Natural killer cell (primary cell): ENCODE measurements at places on chromosomes 5 and 9.

GRCh38 chr9:103242025-103242424 lies 246.9 kb downstream of the CYLC2 start:
- H3K36me3 ChIP-seq, result no peaks in the 10 kb centered on the region
- no peaks in the 10 kb centered on the region for H3K27me3 ChIP-seq
- no peak for DNase-seq
- H3K27ac ChIP-seq, result no peak overlapping the region
- H3K4me3 ChIP-seq, result no peak overlapping the region

- peak; percentile 94 for DNase-seq
- no peaks in the 10 kb centered on the region for H3K27me3 ChIP-seq
- no peaks in the 10 kb centered on the region for H3K36me3 ChIP-seq
- peak overlapping the region; percentile 96 for H3K27ac ChIP-seq
- peak overlapping the region; percentile 15 for H3K4me3 ChIP-seq
These were observed 2.4 kb upstream of the IL7R start for GRCh38 chr5:35854248-35854647.

DNA sequence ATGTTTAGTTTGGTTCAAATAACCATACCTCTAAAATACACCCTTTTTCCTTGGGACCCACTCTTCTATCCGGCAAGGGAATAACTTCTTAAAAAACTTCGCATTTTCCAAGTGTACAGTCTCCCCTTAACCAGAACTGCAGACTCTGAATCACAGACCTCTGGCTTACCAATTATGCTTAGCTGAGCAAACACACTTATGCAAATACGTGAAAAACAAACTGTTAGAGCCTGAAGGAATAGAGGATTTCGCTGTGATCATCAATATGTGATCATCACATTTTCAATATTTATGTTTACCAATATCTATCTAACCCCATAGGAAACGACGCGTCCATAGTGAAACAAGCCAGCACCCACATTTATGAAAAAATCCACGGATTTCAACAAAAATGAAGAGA lies 1.3 kb downstream of the LPAR1 start:
- H3K27me3 ChIP-seq, result peaks cover 9% of the 10 kb centered on the region
- no peak for DNase-seq
- H3K4me1 ChIP-seq, result peaks cover 21% of the 10 kb centered on the region

GRCh38 chr9:73199886-73200285 lies 48.2 kb downstream of the ANXA1 start:
- no peaks in the 10 kb centered on the region for H3K27me3 ChIP-seq
- no peak overlapping the region for H3K27ac ChIP-seq
- H3K4me1 ChIP-seq, result no peaks in the 10 kb centered on the region
- H3K36me3 ChIP-seq, result no peaks in the 10 kb centered on the region

- H3K36me3 ChIP-seq, result no peaks in the 10 kb centered on the region
- no peak overlapping the region for H3K27ac ChIP-seq
- H3K4me3 ChIP-seq, result no peak overlapping the region
- H3K27me3 ChIP-seq, result no peaks in the 10 kb centered on the region
- no peak for DNase-seq
These were observed 20.8 kb downstream of the MARCHF6 start for GRCh38 chr5:10374046-10375022.

GRCh38 chr9:122204055-122204454 lies 24.7 kb downstream of the LHX6 start:
- H3K36me3 ChIP-seq, result no peaks in the 10 kb centered on the region
- no peaks in the 10 kb centered on the region for H3K4me1 ChIP-seq
- no peak for DNase-seq
- no peak overlapping the region for H3K27ac ChIP-seq
- H3K27me3 ChIP-seq, result no peaks in the 10 kb centered on the region
- no peak overlapping the region for H3K4me3 ChIP-seq

DNA sequence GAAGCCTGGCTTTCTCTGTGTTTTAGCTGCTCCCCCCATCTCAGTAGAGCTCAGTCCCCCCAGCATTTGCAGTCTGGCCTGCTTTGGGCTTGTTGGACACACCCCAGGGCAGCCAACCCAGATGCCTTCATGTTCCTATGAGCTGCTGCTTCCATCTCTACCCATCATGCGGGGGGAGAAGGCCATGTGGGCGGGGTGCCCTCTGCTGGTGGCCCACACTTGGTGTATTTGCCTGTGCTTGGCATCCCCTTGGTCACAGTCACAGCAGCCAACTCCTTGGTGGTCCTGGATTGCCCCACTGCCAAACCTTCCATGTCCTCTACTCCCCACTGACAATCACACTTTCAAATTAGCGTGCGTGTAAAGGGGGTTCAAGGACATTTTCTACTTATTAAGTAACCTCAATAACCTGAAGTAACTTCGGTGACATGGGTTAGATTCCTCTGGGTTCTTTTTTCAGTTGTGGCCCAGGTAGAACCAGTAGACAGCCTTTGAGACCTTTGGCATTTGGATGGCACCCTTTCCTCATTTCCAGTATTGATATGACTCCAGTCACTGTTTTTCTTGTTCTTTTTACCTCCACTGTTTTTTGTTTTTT lies 42.8 kb downstream of the SNX30 start:
- no peak overlapping the region for H3K4me3 ChIP-seq
- peak; percentile 87 for DNase-seq
- H3K27me3 ChIP-seq, result no peaks in the 10 kb centered on the region

- no peaks in the 10 kb centered on the region for H3K36me3 ChIP-seq
- DNase-seq, result no peak
- no peak overlapping the region for H3K4me3 ChIP-seq
- no peaks in the 10 kb centered on the region for H3K27me3 ChIP-seq
These were observed 180.2 kb upstream of the EGFLAM start for GRCh38 chr5:38078161-38078560.

DNA sequence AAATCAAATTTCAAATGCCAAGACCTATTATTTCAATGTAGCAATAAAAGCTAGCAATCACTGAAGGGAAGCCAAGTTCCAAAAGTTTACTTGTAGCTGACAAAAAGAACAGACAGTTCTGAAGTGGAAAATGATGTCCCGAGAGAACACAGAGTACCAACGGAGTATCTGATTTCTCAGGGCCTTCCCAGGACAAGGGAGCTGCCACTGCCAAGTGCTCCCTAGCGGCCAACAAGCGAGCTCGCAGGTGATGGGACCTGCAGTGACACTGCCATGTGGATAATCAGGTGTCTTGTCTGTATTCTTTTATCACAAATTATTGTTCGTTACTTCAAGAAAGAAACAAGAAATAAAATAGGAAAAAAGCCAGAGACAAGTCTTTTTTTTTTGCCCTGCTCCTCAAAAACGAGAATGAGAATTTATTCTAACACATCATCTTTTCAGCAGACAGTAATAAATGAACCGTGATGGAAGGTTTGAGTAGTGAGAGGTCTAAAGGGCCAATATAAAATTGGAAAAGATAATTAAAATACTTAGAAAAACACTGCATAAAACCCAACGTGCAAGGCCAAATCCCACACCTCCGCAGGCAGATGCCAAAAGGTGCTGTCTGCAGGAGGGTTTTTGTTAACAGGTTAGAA lies 159.4 kb downstream of the MYO10 start:
- H3K36me3 ChIP-seq, result no peaks in the 10 kb centered on the region
- H3K27me3 ChIP-seq, result no peaks in the 10 kb centered on the region
- H3K4me3 ChIP-seq, result no peak overlapping the region
- H3K27ac ChIP-seq, result no peak overlapping the region

DNA sequence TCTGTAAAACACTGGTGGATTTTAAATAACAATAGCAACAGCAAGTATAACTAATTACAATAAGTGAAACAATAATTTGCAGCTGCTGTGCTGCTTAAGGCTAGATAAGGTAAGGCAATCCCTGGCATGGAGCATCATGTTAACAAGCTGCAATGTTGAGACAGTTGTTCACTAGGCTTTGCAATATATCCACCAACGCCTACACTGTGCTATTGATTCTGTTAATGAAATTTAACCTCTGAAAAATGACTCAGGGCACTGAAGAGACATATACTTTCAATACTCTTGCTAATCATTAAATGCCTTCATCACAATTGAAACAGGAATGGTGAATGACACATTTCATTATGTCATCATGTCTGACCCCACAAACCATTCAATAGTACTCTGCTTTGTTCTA lies 255.0 kb downstream of the EFNA5 start:
- no peaks in the 10 kb centered on the region for H3K36me3 ChIP-seq
- no peak overlapping the region for H3K27ac ChIP-seq
- no peak for DNase-seq
- no peaks in the 10 kb centered on the region for H3K27me3 ChIP-seq

GRCh38 chr5:146633323-146633764 lies 117.4 kb upstream of the GPR151 start:
- no peaks in the 10 kb centered on the region for H3K4me1 ChIP-seq
- no peak overlapping the region for H3K4me3 ChIP-seq
- H3K36me3 ChIP-seq, result peaks cover 9% of the 10 kb centered on the region
- DNase-seq, result no peak

DNA sequence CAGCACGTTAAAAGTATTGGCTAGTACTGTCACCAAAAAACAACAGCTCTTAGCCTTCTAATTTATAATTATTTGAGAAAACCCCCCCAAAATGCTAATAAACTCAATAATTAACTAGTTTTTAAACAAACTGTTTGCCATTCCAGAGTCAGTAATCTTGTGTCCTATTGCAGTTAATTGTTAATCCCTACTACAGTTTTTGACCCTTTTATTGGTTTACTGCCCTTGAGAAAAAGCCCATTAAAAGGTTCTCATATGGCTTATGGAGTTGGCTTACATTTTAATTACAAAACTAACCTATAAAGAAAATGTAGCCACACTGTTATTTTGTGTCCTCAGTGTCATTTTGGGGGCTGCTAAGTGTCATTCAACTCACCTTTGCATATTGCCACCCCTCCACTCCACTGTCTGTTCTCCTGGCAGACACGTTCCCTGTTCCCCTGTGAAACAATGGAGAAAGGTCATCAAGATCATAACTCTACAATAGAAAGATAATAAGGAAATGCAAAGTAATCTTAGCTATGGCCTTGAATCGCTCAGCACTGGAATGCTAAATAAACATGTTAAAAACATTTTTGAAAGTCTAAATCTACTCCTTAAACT lies 51.6 kb upstream of the TXNDC8 start:
- no peaks in the 10 kb centered on the region for H3K4me1 ChIP-seq
- H3K27me3 ChIP-seq, result peaks cover 2% of the 10 kb centered on the region
- H3K4me3 ChIP-seq, result no peak overlapping the region
- H3K27ac ChIP-seq, result no peak overlapping the region

GRCh38 chr9:99416007-99416406 lies 193.9 kb downstream of the SEC61B start:
- no peak overlapping the region for H3K4me3 ChIP-seq
- no peak for DNase-seq
- no peaks in the 10 kb centered on the region for H3K36me3 ChIP-seq

- peaks cover 4% of the 10 kb centered on the region for H3K36me3 ChIP-seq
- no peak overlapping the region for H3K4me3 ChIP-seq
- H3K27me3 ChIP-seq, result no peaks in the 10 kb centered on the region
- no peaks in the 10 kb centered on the region for H3K4me1 ChIP-seq
These were observed 46.3 kb downstream of the PTCD2 start for GRCh38 chr5:72366324-72366976.

- peak; percentile 87 for DNase-seq
- no peak overlapping the region for H3K4me3 ChIP-seq
- peaks cover 45% of the 10 kb centered on the region for H3K36me3 ChIP-seq
These were observed 60.4 kb downstream of the USP20 start for GRCh38 chr9:129895376-129896268.

GRCh38 chr5:142293486-142293885 lies 31.3 kb downstream of the SPRY4 start:
- H3K4me1 ChIP-seq, result peaks cover 8% of the 10 kb centered on the region
- H3K4me3 ChIP-seq, result no peak overlapping the region
- H3K27ac ChIP-seq, result no peak overlapping the region

- peaks cover 8% of the 10 kb centered on the region for H3K27me3 ChIP-seq
- no peak for DNase-seq
- H3K27ac ChIP-seq, result no peak overlapping the region
- no peaks in the 10 kb centered on the region for H3K4me1 ChIP-seq
These were observed 26.9 kb downstream of the SPATA31C1 start for GRCh38 chr9:87944682-87945081.

- no peak for DNase-seq
- H3K4me1 ChIP-seq, result peaks cover 49% of the 10 kb centered on the region
- H3K36me3 ChIP-seq, result no peaks in the 10 kb centered on the region
- no peak overlapping the region for H3K4me3 ChIP-seq
These were observed 3.5 kb upstream of the TNIP1 start for GRCh38 chr5:151084363-151084762.

GRCh38 chr9:6925836-6926235 lies 168.1 kb downstream of the KDM4C start:
- DNase-seq, result no peak
- H3K36me3 ChIP-seq, result no peaks in the 10 kb centered on the region
- H3K27me3 ChIP-seq, result no peaks in the 10 kb centered on the region
- H3K27ac ChIP-seq, result no peak overlapping the region
- H3K4me1 ChIP-seq, result no peaks in the 10 kb centered on the region

- H3K4me3 ChIP-seq, result no peak overlapping the region
- no peaks in the 10 kb centered on the region for H3K27me3 ChIP-seq
- no peak for DNase-seq
These were observed 209.6 kb downstream of the FBN2 start for GRCh38 chr5:128328446-128328845.

DNA sequence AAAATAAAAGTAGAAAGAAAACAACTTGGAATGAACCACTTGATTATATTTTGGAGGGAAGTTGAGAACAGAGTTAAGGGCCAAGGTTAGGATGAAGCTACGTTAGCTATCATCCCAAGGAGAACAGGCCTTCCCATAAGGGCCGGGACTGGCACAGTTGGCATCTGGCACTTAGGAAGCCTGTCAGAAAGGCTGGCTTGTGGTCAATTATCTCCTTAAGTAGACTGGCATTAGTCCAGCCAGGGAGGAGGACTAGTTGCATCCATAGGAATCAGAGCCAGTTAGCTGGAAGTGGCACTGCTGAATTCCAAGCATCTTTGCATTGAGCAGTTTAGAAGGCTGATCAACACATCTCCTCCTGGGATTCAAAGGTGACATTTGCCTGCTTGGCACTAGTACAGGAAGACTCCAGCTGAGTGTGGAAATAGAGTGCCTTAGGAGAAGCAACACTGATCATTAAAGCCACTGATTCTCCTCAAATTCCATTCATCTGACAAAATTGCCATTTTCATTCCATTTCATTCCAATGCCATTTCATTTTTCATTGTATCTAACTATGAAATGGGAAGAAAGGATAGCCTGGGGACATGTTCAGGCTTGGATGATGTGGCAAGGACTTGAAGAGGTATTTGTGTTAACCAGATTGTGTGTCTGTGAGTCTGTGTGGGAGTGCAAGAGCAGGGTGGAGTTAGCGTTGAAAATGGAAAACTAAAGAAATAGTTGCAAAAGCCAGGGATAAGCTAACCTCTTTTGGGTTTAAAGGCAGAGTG lies 5.5 kb downstream of the FOXB2 start:
- peaks cover 35% of the 10 kb centered on the region for H3K27me3 ChIP-seq
- peaks cover 4% of the 10 kb centered on the region for H3K4me1 ChIP-seq
- H3K4me3 ChIP-seq, result no peak overlapping the region
- H3K36me3 ChIP-seq, result no peaks in the 10 kb centered on the region
- H3K27ac ChIP-seq, result no peak overlapping the region

GRCh38 chr5:78499485-78499884 lies 139.1 kb downstream of the SCAMP1 start:
- no peak overlapping the region for H3K27ac ChIP-seq
- no peak for DNase-seq
- no peaks in the 10 kb centered on the region for H3K36me3 ChIP-seq
- no peaks in the 10 kb centered on the region for H3K4me1 ChIP-seq
